GM23338 (cell line): ENCODE measurements at places on chromosomes 7 and 10.

- peak; percentile 77 for DNase-seq
Observed at GRCh38 chr7:127650847-127651555, 993 bp upstream of the SND1 start.

GRCh38 chr7:1200045-1200444 lies 32.6 kb upstream of the UNCX start:
- no peak for DNase-seq

- DNase-seq, result peak; percentile 42
Observed at GRCh38 chr7:5711409-5711808, 70.1 kb downstream of the RNF216 start.

GRCh38 chr10:33112831-33113455 lies 154.9 kb upstream of the ITGB1 start:
- no peak for DNase-seq

GRCh38 chr10:18079665-18080295 lies 60.4 kb upstream of the CACNB2 start:
- no peak for DNase-seq
